ENCODE measurements at places on chromosomes 2 and 18.

DNA sequence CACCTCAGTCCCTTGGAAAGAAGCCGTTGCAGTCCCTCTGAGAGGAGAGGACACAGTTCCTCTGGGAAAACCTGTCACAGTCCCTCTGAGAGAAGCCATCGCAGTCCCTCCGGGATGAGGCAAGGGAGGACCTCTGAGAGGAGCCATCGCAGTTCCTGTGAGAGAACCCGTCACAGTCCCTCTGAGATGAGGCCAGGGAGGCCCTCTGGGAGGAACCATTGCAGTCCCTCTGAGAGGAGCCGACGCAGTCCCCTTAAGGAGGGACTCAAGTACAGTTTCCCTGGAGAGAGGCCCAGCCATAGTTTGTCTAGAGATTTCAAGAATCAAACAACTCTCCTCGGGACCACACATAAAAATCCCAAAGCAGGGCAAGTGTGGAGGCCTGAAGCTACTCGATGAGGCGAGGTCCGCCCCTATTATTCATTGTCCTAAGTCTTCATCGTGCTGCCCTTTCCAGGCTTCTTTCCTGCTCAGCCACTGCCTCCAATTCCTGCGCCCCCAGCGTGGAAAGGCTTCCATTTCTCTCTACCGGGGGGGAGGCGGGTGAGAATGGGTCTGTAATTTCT, 630 bp upstream of the ZNF512 start:
- no peaks in the 10 kb centered on the region for H3K36me3 ChIP-seq
- no peak overlapping the region for H3K4me3 ChIP-seq
- no peak overlapping the region for H3K27ac ChIP-seq
- no peak for DNase-seq

DNA sequence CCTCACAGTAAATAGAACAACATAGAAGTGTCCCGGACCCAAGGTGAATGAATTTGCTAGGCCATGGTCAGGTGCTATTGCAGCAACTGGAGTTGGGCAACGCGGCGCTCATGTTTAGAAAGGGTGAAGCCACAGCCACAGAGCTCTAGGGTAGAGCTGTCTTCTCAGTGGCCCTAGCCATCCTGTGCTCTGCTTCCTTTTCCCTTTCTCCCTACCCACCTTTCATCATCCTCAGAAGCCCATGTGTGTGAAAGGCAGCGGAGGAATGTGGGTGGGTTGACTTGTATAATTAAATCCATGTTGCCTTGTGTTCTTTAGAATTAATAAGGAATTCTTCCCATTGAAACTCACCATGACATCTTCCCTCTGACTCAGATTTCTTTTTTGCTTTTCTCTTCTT, 336.7 kb downstream of the OSR1 start:
- H3K36me3 ChIP-seq: no peaks in the 10 kb centered on the region
- H3K27ac ChIP-seq: no peak overlapping the region
- DNase-seq: no peak

- H3K27ac ChIP-seq: no peak overlapping the region
- H3K4me1 ChIP-seq: no peaks in the 10 kb centered on the region
- H3K4me3 ChIP-seq: no peak overlapping the region
- DNase-seq: no peak
Observed at GRCh38 chr2:121235542-121235941, 49.5 kb downstream of the TFCP2L1 start.

- peak overlapping the region; percentile 43 for H3K4me3 ChIP-seq
- H3K4me1 ChIP-seq: peaks cover 8% of the 10 kb centered on the region
- H3K36me3 ChIP-seq: no peaks in the 10 kb centered on the region
- peaks cover 20% of the 10 kb centered on the region for H3K27me3 ChIP-seq
- no peak for DNase-seq
Observed at GRCh38 chr2:205685314-205686055, 3.2 kb downstream of the NRP2 start.

GRCh38 chr18:36047521-36047920, 19.8 kb downstream of the RPRD1A start:
- no peak overlapping the region for H3K4me3 ChIP-seq
- no peak for DNase-seq
- H3K27ac ChIP-seq: no peak overlapping the region
- H3K4me1 ChIP-seq: 0 out of 2 replicates have a peak, but pooled peaks cover 1% of the 10 kb centered on the region
- H3K27me3 ChIP-seq: no peaks in the 10 kb centered on the region

- no peaks in the 10 kb centered on the region for H3K36me3 ChIP-seq
- H3K4me1 ChIP-seq: no peaks in the 10 kb centered on the region
- H3K27me3 ChIP-seq: no peaks in the 10 kb centered on the region
Observed at GRCh38 chr18:26059357-26059756, 31.1 kb downstream of the SS18 start.

DNA sequence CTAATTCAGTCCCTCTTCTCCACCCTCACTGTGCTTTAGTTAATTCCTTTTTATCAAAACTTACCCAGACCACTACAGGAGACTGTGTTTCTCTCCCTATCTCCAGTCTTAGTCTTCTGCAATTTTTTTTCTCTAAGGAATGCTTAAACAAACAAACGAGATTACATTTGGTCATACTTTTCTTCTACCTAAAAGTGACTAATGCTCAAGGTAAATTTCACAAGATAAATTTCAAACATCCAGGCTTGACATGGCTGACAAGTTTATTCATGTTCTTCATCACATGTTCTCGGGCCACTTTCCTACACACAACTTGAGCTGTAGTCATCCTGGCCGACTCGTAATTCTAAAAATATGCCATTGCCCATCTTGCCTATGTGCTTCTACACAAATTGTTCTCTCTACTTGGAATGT, 23.2 kb upstream of the ACSL3 start:
- H3K27me3 ChIP-seq: no peaks in the 10 kb centered on the region
- H3K4me3 ChIP-seq: no peak overlapping the region
- H3K4me1 ChIP-seq: no peaks in the 10 kb centered on the region
- H3K27ac ChIP-seq: no peak overlapping the region
- DNase-seq: no peak
- H3K36me3 ChIP-seq: no peaks in the 10 kb centered on the region

GRCh38 chr18:47756364-47757016, 174.0 kb downstream of the SMAD2 start:
- peak; percentile 54 for DNase-seq
- H3K27ac ChIP-seq: no peak overlapping the region
- H3K4me1 ChIP-seq: no peaks in the 10 kb centered on the region
- no peak overlapping the region for H3K4me3 ChIP-seq

DNA sequence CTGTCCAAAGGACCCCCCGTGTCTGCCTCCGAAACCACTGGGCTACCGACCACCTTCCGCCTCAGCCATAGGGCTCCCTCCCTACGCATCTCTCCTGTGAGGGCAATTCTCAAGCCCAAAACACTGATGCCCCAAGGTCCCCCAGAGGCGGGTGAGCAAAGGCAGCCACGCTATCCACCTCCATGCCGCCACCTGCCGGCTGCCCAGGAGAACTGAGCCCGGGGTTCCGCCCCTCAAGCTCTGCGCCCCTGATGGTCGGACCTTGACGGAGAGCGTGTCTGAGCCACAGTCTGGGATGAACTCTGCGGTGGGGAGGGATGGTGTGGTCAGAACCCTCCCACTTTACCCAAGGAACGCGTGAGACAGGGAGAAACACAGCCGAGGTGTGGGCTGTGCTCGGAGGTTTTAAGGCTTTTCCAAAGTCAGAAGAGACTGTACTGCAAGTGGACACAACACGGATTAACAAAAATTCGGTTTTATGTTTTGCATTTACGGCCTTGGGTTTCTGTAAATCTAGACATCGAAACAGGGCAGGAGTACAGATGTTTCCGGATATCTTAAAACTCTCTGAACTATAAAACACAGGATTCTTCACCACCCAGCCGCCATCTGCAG, 114.1 kb downstream of the ZNF516 start:
- H3K4me3 ChIP-seq: no peak overlapping the region
- 0 out of 2 replicates have a peak, but pooled peaks cover 2% of the 10 kb centered on the region for H3K4me1 ChIP-seq
- no peaks in the 10 kb centered on the region for H3K27me3 ChIP-seq
- DNase-seq: peak; percentile 35
- no peak overlapping the region for H3K27ac ChIP-seq

GRCh38 chr18:78158943-78159342, 820.7 kb upstream of the SALL3 start:
- no peak overlapping the region for H3K4me3 ChIP-seq
- no peak overlapping the region for H3K27ac ChIP-seq
- peaks cover 1% of the 10 kb centered on the region for H3K27me3 ChIP-seq
- H3K4me1 ChIP-seq: no peaks in the 10 kb centered on the region

GRCh38 chr18:45837283-45838070, 12.0 kb downstream of the SIGLEC15 start:
- peak overlapping the region; percentile 42 for H3K4me3 ChIP-seq
- no peak overlapping the region for H3K27ac ChIP-seq
- H3K36me3 ChIP-seq: no peaks in the 10 kb centered on the region
- H3K4me1 ChIP-seq: peaks cover 8% of the 10 kb centered on the region
- H3K27me3 ChIP-seq: peaks cover 6% of the 10 kb centered on the region

DNA sequence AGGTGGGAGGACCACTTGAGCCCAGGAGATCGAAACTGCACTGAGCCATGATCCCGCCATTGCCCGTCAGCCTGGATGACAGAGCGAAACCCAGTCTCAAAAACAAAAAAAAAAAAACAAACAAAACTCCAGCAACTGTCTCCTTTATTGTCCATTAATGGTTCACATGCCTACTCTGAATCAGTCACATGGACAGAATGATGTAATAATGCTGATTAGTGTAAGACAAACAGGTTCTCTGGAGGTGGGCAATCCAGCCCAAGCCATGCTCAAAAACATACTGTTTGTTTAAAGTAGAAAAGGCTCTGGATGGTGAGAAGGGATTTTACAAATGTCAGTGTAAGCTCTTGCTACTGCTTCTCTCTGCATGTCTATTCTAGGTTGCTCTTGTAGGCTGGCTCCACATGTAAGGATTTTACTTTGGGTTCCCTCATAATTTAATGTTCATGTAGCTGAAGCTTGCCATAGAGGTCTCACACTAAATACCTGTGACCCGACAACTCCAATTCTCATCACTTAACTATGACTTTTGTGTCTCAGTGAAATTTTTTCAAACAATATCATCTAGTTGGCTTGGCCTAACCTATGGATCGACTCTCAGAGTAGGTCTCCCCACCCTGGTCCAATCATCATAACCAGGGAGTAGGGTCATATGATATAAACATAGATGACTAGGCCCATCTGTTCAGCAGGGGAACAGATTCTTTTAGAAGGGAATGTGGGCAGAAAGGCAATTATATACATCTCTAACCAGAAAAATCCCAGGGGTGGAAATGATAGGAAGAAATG, 83.9 kb upstream of the SLC39A10 start:
- H3K27me3 ChIP-seq: no peaks in the 10 kb centered on the region
- DNase-seq: no peak
- H3K4me1 ChIP-seq: no peaks in the 10 kb centered on the region
- H3K27ac ChIP-seq: no peak overlapping the region
- no peaks in the 10 kb centered on the region for H3K36me3 ChIP-seq

DNA sequence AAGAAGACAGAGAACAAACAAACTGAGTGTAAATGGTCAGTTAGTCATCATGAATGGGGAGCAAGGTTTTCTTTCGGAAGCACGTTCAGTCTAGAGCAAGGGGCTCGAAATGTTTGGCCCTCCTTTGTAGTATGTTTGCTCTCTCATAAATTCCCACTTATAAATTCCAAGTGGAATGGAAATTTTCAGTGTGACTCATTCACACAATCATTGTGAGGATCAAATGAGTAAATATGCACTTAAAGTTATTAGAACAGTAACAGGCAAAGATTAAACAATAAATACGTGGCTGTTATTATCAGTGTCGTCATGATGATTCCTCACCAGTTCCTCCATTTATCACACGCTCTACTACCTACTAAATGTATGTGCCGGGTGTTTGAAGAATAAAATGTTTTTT, 10.5 kb downstream of the CNGA3 start:
- no peak overlapping the region for H3K4me3 ChIP-seq
- DNase-seq: no peak
- no peaks in the 10 kb centered on the region for H3K27me3 ChIP-seq

DNA sequence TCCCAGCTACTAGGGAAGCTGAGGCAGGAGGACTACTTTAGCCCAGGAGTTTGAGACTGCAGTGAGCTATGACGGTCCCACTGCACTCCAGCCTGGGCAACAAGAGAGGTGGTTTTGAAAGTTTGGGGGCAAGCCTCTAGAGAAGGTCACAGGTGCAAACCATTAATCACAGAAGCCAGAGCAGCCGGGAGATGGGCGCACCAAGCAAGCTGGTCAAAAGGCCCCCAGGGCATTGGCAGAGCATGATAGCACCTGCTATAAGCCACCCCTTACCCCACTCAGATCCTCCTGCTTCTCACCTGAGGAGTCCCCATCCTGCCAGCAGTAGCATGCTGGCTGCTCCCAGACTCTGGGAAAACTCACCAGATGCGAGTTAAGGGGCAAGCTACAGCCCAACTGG, 116.1 kb upstream of the RAB12 start:
- H3K4me3 ChIP-seq: no peak overlapping the region
- peaks cover 3% of the 10 kb centered on the region for H3K4me1 ChIP-seq
- no peak overlapping the region for H3K27ac ChIP-seq
- H3K27me3 ChIP-seq: no peaks in the 10 kb centered on the region
- no peaks in the 10 kb centered on the region for H3K36me3 ChIP-seq
- no peak for DNase-seq

- H3K36me3 ChIP-seq: no peaks in the 10 kb centered on the region
- H3K27me3 ChIP-seq: no peaks in the 10 kb centered on the region
- no peak for DNase-seq
- no peak overlapping the region for H3K27ac ChIP-seq
- no peak overlapping the region for H3K4me3 ChIP-seq
Observed at GRCh38 chr2:134564549-134564948, 154.3 kb downstream of the TMEM163 start.

DNA sequence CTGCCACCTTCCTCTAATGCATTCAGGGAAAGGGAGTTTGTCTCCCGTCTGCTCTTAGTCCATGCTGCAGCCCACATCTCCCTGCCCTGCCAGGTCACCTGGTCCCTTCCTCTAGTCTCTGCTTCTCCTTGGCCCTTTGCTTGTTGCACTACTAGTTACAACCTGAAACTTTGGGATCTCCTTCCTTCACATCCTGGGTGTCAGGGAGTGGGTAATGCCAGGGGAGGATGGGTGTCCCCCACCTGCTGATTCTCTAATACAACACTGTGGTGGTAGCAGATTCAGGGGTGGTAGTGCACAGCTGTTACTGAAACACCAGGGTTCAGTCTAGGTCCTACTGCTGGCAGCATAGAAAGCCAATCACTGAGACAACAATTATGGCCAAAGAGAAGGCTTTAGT, 31.2 kb upstream of the COX7A2L start:
- H3K36me3 ChIP-seq: no peaks in the 10 kb centered on the region
- no peaks in the 10 kb centered on the region for H3K27me3 ChIP-seq

GRCh38 chr18:56391931-56392590, 246.3 kb downstream of the TXNL1 start:
- no peak for DNase-seq
- no peaks in the 10 kb centered on the region for H3K36me3 ChIP-seq
- H3K27me3 ChIP-seq: no peaks in the 10 kb centered on the region
- H3K4me3 ChIP-seq: no peak overlapping the region
- no peaks in the 10 kb centered on the region for H3K4me1 ChIP-seq

DNA sequence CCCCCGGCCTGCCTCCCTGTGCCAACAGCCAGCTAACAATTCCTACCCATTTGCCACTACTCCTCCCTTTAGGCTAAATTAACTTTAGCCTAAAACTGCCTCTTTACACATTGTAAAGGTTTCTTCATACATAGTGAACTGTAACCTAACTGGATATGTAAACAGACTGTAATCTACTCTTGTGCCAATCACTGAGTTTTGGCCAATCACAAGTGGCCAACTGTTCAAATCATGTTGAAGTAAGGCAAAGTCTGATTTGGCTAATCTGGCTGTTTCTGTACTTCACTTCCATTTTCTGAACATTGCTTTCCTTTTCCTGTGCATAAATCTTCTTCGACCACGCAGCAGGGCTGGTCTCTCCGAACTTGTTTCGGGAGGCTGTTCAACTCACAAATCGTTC, 103.6 kb upstream of the LYPD6 start:
- no peak for DNase-seq
- H3K4me1 ChIP-seq: peaks cover 6% of the 10 kb centered on the region
- H3K27ac ChIP-seq: no peak overlapping the region
